ENCODE measurements at places on chromosomes 13 and 19.

DNA sequence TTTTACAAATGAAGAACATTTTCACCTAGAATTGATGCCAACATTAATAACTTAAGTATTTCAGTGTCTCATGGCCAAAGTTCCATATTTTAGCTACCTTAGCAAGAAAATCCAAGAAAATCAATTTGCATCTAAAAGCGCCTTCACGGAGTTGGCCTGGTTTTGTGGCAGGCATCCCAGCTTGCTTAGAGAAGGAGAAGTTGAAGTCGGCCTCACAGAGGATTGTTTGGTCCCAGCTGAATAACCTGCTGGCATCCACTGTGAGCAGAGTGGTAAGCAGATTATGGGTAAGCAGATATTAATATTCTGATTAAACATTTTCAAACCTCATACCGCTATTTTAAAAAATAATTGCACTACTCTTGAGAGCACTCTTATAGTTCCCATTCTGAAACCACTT, 62.3 kb upstream of the STARD13 start:
- no peak for DNase-seq

DNA sequence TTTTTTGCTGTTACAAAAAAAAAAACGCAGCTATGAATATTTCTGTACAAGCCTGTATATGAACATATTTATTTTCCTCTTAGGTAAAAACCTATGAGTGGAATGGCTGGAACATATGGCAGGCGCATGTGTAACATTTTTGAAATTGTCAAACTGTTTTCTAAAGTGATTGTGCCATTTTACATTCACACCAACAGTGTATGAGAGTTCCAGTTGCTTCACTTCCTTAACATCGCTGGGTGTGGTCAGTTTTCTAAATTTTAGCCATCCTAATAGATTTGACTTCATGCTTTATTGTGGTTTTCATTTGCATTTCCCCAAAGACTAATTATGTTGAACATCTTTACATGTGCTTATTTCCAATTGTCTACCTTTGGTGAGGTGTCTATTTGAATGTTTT, 306.8 kb downstream of the KCNRG start:
- DNase-seq, result no peak

GRCh38 chr19:52648336-52649016, 10.3 kb upstream of the ZNF83 start:
- DNase-seq, result no peak

DNA sequence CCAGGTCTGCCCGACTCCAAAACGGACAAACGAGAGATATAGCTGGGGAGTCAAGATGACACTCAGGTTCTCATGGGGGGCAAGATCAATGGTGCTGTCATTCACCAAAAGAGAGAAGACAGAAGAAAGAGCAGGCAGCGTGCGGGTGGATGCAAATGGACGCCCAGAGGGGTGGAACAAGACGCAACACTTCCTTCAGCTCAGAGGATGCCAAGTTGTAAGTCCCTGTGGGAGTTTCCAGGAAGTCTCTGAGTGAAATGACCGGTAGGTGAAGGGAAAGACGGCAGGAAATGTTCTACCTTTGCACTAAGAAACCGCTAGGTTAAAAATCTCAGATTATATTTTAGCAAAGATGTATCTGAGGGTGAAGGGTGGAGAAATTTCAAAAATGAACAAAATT, 26.5 kb downstream of the TUBGCP3 start:
- DNase-seq, result no peak

DNA sequence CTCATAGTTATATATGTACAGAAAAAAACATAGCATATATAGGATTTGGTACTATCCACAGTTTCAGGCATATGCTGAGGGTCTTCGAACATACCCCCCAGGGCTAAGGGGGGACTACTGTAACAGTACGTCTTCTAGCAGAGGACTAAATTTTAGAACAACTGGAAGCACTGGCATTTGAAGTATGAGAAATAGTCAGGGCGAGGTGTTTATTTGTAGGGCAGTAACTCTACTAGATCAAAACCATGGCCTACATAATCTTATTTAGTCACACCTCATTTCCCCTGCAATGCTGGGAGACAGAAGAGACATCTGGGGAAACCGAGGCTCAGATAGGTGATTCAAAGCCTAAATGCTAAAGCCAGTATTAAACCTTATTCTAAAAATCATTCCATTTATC, 245.6 kb downstream of the DCT start:
- no peak for DNase-seq

GRCh38 chr13:75581874-75582640, 32.5 kb downstream of the UCHL3 start:
- DNase-seq, result no peak

- no peak for DNase-seq
Measured at GRCh38 chr13:51105046-51105445, 6.0 kb downstream of the C13orf42 start.

GRCh38 chr13:66138172-66138811, 1091.8 kb downstream of the PCDH9 start:
- DNase-seq, result no peak

- no peak for DNase-seq
Measured at GRCh38 chr19:38632476-38633213, 13.7 kb downstream of the EIF3K start.

DNA sequence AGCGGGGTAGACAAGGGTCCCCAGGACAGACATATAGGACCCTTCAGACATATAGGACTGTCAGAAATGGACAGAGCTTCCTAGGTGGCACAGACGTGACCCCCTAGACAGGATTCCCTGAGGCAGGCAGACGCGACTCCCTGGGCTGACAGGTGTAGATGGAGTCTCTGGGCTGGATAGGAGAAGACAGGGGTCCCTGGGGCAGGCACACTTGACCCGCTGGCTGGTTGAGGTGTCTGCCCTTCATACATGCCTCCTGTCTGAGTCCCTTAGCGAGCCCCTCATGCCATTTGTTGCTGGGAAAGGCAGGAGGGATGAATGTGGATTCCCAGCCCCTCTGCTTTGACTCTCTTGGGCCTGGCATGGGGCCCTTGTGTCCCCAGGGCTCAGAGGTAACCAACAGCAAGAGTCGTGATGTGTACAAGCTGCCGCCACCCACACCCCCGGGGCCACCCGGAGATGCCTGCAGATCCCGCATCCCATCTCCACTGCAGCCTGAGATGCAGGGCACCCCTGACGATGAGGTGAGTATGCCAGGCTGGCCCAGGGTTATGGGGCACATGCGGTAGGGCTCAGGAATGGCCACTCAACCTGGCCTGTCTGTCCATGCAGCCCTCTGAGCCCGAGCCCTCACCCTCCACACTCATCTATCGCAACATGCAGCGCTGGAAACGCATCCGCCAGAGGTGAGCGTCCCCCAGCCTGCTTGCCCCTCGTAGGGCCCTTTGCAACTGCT, 3.0 kb downstream of the HSPB6 start:
- DNase-seq, result no peak

DNA sequence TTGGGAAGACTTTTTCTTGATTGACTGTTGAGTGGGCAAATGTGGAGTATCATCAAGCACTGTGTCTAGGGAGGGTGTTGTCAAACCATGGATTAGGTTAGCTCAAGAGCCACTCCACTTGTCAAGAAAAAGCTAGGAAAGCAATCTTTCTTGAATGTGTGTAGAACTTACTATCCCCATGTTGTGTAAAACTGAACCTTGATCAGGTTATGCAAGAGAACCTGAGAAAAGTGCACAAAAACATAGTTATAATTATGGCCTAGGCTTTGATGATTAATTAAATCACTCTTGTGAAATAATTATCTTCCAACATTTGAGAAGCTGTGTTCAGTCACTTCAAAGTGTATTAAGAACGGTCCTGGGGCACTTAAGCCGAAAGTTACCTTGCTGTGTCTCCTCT, 238.2 kb upstream of the OBI1 start:
- no peak for DNase-seq

- DNase-seq, result no peak
Measured at GRCh38 chr19:13463296-13463695, 43.0 kb downstream of the CACNA1A start.

GRCh38 chr13:40539576-40540327, 126.7 kb downstream of the FOXO1 start:
- no peak for DNase-seq

GRCh38 chr13:34913040-34913439, 29.0 kb upstream of the NBEA start:
- no peak for DNase-seq

- DNase-seq, result no peak
Measured at GRCh38 chr19:16892868-16893685, 4.3 kb downstream of the F2RL3 start.

- DNase-seq, result no peak
Measured at GRCh38 chr19:12918253-12918652, 840 bp downstream of the SYCE2 start.

- no peak for DNase-seq
Measured at GRCh38 chr13:45479661-45480060, 14.9 kb downstream of the COG3 start.

DNA sequence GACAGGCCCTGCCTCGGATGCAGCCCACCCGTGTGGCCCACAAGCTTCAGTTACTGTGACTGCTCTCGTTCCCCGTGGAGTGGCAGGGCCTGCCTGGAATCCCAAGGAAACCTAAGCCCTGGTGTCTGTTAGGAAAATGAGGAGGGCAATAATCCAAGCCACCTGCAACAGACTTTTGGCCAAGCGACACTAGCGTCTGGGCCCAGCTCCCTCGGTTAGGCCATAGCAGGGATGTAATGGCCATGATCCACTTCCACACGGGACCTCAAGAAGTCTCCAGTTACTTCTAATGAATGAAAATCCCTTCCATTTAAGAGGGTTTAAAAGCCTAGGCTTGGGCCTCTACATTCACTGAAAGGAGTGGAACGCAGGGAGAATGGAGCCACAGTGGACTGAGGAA, 8.9 kb downstream of the ZC3H4 start:
- DNase-seq, result no peak

- no peak for DNase-seq
Measured at GRCh38 chr19:718991-719512, 10.3 kb downstream of the PALM start.

GRCh38 chr19:48874303-48875135, 2.3 kb downstream of the PPP1R15A start:
- DNase-seq, result no peak

GRCh38 chr13:52600666-52601065, 41.6 kb upstream of the HNRNPA1L2 start:
- DNase-seq, result peak; percentile 34

DNA sequence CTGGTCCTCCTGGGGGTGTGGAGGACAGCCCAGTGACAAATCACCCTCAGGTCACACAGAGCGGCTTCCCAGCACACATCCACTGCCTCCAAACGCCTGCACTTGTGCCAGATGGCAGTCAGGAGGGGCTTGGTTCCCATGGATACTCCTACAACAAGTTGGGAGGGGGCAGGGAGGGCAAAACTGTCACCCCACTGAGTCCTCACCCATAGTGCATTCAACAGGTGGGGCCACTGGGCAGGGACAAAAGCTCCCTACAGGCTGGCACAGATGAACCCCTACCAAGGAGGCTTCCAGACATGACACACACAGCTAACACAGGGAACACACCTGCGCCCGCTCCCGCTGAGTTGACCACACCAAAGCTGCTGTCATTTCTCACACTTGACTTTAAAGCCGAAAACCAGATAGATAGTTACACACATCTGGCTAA, 120.5 kb downstream of the STK24 start:
- DNase-seq, result no peak

DNA sequence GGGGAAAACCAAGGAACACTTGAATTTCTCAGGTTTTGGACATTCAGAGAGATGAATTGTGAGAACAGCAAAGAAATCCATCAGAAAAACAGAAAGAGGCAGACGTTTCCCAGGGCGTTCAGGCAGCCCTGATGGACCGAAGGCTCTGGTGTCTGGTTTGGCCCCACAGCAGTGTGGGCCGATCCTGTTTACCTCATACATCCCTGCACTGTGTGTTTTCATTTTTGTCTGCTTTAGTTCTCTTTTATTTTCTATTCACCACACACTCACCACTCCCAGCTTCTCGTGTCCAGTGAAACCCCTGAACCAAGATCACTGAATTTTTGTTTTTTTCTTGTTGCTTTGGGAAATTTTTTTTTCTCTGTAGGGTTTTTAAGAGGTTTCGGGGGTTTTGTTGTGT, 11.9 kb upstream of the WDR18 start:
- no peak for DNase-seq

- no peak for DNase-seq
Measured at GRCh38 chr19:15448778-15449619, 757 bp downstream of the WIZ start.

DNA sequence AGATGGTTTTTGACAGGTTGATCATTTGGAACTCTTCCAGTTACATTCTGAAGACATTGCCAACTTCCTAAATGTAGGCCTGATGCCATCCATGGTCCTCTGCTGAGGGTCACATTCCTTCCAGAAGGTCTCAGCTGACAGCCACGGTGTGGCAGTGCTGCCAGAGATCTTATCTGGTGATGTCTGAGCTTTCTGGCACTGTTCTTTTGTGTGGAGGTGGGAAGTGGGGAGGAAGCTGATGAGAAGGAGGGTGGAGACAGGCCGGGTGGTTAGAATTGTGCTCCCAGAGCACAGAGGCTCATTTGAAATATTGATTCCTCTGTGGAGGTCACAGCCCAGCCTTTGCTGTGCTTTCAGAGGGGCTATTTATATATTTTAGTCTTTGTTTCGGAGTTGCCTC, 16.1 kb upstream of the MTIF3 start:
- no peak for DNase-seq

- DNase-seq, result no peak
Measured at GRCh38 chr13:39209731-39210531, 171.7 kb downstream of the NHLRC3 start.

DNA sequence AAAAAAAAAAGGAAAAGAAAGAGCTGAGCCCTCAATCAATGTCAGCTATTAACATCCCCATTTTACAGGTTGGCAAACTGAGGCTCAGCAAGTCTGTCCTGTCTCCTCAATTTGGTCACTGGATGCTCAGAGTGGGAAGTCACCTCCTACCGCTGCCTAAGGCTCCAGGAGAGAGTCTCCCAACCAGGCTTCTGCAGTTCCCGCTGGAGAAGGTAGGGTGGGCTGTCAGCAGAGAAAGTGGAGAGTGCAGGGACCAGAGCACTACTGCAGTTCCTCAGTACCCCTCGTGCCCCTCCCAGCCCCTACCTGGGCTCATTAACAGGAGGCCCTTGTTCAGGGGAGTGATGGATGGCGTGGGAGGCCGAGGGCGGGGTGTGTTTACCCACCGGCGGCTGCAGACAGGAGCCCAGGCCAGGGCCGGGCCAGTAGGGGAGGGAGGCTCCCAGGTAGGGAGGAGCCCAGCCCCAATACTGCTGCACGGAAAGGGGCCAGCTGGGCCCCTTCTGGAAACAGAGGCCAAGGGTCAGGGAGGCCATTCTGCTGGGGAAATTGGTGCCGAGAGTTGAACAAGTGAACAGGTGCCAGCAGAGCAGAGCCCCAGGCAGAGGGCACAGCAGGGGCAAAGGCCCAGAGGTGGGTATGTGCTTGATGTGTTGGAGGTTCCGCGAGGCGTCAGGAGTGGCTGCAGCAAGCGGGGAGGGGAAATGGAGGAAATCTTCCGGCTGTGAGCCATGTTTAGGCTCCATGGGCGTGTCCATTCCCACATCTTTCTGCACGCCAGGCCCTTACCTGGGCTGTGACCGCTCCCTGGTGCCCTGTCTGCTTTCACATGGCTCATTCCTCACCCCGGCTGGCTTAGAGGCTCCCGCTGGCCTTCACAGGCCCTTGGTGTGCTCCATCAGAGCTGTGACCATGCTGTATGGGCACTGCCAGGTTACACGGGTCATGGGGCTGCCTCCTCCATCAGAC, 7.6 kb upstream of the COMP start:
- DNase-seq, result no peak

- no peak for DNase-seq
Measured at GRCh38 chr19:47232422-47233211, 1.6 kb upstream of the BBC3 start.

Data from NCI-H1092 treated with DMSO at 0.1 percent for 48 hours (cell line).